ENCODE measurements at places on chromosomes 11 and 22.

- DNase-seq: no peak
Observed at GRCh38 chr11:21429401-21429800, 760.0 kb downstream of the NELL1 start.

DNA sequence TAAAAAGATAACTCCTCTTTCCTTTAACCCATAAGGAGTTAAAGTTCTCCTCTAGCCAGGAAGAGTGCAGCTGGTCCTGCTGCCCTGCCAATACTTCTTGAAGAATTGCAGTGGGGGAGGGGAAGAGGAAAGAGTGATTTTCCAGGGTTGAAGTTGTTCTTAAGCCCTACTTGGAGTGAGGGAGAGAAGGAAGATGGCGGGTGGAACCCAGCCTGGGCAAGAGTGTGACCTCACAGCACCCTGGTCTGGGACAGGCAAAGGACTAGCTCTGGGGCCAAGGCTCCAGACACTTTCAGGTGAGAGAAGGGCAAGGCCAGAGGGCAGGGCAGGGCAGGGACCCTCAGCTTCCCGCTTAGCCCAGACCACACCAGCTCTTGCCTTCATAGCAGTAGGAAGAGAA is 6.6 kb downstream of the TNKS1BP1 start:
- DNase-seq: no peak

GRCh38 chr11:75356613-75357012 is 5.2 kb upstream of the ARRB1 start:
- DNase-seq: no peak

DNA sequence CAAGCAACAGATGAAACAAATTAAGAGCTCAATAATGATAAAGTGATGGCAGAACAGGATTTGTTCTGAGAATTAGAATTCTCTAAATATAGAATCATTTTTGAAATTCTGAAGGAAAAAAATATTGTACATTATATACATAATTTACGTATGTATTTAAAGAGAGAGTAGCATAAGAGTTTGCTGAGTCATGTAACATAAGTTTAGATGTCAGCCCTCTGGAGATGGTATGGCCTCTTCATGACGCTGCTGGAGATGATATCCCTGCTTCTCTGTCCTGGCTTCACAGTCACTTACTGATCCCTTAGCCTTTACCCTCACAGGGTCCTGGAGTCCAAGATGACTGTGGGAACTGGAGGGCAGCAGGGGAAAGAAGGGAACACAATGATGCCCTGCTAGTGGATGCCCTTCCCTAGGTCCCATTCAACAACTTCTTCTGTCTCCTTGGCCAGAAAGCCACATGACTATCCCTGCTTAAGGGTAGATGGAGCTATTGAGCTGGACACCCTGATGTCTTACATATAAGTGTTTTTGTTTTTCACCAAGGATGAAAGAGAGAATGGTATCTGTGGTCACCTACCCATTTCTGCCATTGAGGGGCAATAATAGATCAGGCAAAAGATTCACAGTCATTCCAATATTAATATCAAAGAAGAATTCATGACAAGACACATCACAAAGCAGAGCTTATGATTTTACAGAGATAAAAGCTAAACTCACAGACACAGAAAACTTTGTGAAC is 753.1 kb downstream of the TBC1D22A start:
- no peak for DNase-seq

DNA sequence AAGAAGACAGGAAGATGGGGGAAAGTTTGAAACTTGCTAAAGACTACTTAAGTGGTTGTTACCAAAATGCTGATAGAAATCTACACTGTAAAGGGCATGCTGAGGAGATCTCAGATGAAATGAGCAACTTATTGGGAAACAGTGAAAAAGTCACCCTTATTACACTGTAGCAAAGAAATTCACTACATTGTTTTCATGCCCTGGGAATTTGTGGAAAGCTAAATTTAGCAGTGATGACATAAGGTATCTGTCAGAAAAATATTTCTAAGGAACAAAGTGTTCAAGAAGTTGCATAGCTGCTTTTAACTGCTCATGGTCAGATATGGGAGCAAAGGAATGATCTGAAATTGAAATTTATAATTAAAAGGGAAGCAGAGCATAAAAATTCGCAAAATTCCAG is 702.4 kb upstream of the LRRC4C start:
- no peak for DNase-seq

DNA sequence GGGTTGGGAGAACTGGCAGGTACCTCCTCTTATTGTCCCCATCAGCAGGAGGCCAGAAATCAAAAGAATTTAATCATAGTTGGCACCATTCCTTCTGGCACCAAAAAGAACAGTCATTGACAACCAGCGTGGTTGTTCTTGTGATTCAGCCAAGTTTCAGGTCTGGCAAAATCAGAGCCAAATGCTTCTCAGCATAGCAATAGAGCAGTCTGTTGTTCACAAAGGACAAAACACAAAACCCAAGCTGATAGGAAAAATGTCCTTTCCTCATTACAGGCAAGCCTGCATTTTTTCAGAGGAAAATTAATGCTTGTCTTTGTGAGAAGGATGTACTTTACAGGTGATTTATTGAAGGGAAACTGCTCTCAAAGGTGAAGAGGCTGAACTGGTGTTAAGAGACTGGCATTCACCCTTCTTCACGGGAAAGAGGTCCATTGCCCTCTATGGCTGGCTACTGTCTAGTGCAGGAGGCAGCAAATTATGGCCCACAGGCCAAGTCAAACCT is 241.8 kb upstream of the ARHGAP42 start:
- DNase-seq: no peak

- DNase-seq: no peak
Observed at GRCh38 chr22:20247010-20247505, 21.1 kb downstream of the RTN4R start.

- DNase-seq: no peak
Observed at GRCh38 chr11:96635655-96636054, 245.8 kb downstream of the JRKL start.

GRCh38 chr11:133118563-133119268 is 413.6 kb downstream of the OPCML start:
- DNase-seq: no peak

- DNase-seq: no peak
Observed at GRCh38 chr22:36102995-36103394, 57.6 kb downstream of the APOL3 start.

GRCh38 chr11:62665599-62666258 is 617 bp downstream of the CSKMT start:
- DNase-seq: peak; percentile 38

GRCh38 chr22:20012741-20013331 is 3.8 kb downstream of the ARVCF start:
- no peak for DNase-seq

GRCh38 chr11:117953024-117953671 is 23.9 kb upstream of the TMPRSS13 start:
- DNase-seq: no peak

GRCh38 chr11:19951558-19952115 is 208.6 kb downstream of the DBX1 start:
- no peak for DNase-seq

GRCh38 chr22:18033204-18033998 is 9.0 kb upstream of the MICAL3 start:
- DNase-seq: no peak

DNA sequence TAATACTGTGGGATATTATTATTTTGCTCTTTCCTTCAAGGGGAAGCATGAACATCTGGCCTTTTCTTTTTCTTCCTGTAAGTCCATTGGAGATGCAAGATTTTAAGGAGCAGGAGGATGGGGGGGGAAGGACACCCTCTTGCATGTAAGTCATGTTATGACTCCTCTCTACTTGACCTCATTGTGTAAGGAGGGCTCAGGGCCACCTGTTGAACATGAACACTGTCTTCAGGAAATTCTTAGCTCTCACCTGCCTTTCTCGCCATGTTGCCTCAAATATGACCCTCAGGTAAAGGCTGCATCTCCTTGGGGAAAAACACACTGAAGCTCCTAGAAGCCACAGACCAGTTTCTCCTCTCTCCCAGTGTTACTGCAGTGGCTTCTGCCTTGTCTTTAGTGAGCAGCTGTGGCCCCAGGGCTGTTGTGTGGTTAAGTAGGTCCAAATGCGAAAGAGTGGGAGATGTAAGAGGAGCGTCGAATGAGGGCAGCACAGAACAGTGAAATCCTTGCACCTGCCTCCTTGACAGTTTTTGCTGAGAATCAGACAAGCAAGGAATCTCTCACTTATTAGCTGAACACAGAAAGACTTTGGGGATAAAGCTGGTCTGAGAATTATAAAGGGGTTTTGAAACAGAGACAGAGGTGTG is 1.3 kb upstream of the RAG1 start:
- DNase-seq: no peak

DNA sequence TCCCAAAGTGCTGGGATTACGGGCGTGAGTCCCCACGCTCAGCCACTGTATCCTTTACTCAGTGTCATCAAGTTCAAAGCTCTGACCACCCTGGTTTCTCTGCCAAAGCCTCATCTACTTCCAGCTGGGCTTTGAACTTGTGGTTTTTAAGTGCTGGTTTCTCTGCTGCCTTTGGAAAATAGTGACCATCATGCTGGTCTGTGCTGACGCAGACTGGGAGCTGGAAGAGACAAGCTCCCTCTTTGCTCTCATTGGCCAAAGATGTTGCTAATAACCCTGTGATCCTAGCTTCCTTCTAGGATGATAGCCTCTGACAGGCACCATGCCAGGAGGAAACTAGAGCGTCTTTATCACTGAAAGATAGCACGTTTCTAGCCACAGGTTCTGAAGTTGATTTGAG is 62.4 kb downstream of the ALX4 start:
- no peak for DNase-seq

DNA sequence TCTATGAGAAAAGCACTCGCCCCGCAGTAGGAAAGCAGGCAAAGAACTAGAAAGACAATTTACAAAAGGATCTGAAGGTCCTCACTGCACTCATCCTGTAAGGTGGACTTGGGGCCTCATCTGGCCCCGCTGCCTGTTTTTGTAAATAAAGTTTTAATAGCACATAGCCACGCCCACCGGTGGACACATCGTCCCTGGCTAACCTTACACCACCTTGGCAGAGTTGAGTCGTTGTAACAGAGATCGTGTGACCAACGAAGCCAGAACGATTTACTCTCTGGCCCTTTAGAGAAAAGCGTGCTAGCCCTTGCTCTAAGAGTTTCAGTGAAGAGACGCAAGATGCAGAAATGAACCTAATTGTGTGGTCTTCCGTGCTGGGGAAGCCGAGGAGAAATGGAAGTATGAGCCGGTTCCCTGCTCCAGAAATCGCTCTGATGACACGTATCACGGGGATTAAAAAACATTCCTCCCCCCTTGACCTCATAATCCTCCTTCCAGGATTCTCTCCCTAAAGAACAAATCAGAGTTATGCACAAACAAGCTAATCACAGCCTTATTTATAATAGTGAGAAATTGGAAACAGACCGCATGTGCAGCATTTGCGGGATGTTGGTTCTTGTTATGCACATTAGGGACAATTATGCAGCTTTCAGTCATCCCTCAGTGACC is 80.1 kb downstream of the CDKN1C start:
- no peak for DNase-seq

- DNase-seq: no peak
Observed at GRCh38 chr11:34155757-34156062, 50.3 kb downstream of the NAT10 start.

DNA sequence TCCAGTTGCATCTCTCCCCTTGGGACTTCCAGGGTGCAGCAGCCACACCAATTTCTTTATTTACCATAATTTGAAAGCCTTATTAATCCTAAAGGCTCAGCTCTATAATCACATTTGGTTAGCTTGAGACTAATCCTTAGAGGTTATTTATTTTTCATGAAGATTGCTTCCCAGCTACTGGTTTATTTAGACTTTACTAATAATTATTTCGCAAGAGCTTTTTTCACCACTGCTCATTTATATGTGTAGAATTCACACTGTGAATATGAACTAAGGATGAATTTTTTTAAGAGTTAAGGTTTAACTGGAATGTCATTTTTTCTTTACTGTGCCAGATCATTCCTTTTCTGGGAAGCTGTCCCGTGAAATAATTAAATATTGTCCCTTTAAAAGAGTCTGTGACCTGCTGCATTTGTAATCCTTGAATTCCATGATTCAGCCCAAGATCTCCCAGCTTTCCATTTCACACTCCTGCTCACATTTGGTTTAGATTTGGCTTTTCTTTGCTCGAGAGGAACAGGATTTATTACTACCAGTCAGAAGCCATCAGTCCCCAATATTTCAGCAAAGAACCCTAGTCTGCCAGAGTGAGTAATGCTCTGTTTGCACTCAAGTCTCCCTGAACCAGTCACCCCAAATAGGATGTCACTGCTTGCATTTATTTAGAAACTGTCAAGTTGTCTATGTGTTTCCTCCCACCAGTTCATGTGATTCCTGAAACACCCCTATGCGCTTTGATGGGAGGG is 4.4 kb upstream of the CD44 start:
- no peak for DNase-seq

GRCh38 chr22:19823902-19824211 is 30.8 kb downstream of the GNB1L start:
- no peak for DNase-seq

Measured in stimulated activated CD4-positive, alpha-beta T cell treated with anti-CD3 and anti-CD28 coated beads, TNF-alpha, amount 100 ng/mL, for 24 hours (primary cell).